ENCODE measurements at places on chromosomes 5 and 9.

GRCh38 chr9:36550135-36550534, 22.6 kb upstream of the MELK start:
- DNase-seq = no peak

GRCh38 chr5:4881366-4882002, 258.6 kb upstream of the ADAMTS16 start:
- DNase-seq = no peak

DNA sequence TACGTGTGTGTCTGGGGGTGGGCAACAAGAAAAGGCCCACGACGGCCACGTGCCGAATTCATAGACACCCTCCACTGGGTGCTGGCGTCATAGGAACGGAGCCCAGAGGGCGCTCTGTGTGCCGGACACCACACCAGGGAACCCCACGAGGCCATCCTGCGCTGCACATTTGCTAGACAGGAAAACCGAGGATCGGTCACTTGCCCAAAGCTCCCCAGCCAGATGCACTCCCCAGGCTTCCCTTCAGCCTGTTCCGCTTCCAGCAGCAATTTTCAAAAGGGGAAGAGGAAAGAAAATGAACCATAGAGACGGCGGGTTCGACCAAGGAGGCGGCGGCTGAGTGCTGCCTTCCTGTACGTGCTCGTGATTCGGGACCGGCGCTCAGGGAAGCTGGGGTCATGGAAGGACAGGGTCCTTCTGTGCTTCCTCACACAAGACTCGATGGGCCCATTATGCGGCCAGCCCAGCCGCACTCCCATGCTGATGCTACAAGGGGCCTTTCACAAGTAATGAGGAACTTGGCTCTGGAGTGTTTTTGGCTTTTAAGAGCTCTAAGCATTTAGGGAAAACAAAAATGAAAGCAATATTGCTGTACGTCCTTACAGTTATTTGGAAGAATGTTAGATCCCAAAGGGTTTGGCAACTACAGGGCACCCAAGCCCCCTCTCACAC, 124.6 kb upstream of the SARDH start:
- DNase-seq = no peak

- DNase-seq = no peak
These were observed 51.2 kb upstream of the ZNF366 start for GRCh38 chr5:72558383-72558782.

GRCh38 chr5:148926207-148926606, 99.8 kb downstream of the ADRB2 start:
- no peak for DNase-seq
